ENCODE measurements at places on chromosomes 5 and 9. TPM values are rescaled to one million over a fixed set of nuclear protein-coding genes. Genes with fewer than 3 reads are reported as not detected.

- no peak for DNase-seq
Measured at GRCh38 chr9:137255448-137256114, 454 bp downstream of the NELFB start.

GRCh38 chr9:109297899-109298298 lies 23.0 kb downstream of the EPB41L4B start:
- DNase-seq, result no peak

GRCh38 chr5:141095263-141095641 lies 837 bp downstream of the PCDHB2 start:
- DNase-seq, result no peak

- no peak for DNase-seq
Measured at GRCh38 chr5:164360589-164360988, 855.2 kb downstream of the MAT2B start.

Gene GFPT2
- total RNA-seq, result 136 TPM

Gene DAB2IP
- total RNA-seq, result 87.4 TPM

Gene ADGRD2
- total RNA-seq, result not detected

Gene PCDHB16
- total RNA-seq, result 11.6 TPM

Gene NPM1
- 453 TPM for total RNA-seq

Gene RANBP17
- total RNA-seq, result 8.4 TPM

All from thoracic aorta (tissue), 2 donors.